ENCODE measurements at places on chromosomes 12 and 14.

GRCh38 chr12:6778574-6779550 is 6.5 kb downstream of the LAG3 start:
- peak; percentile 91 for DNase-seq

- no peak for DNase-seq
Observed at GRCh38 chr14:89650077-89650978, 233.3 kb upstream of the FOXN3 start.

- DNase-seq = no peak
Observed at GRCh38 chr12:131827961-131828534, at the start of gene MMP17. Gene MMP17, plus strand, starts transcription at chr12:131828393. Its CDS starts 102 bp downstream, at chr12:131828495.

GRCh38 chr12:70581208-70581607 is 56.0 kb downstream of the PTPRB start:
- no peak for DNase-seq

- no peak for DNase-seq
Observed at GRCh38 chr14:89551955-89552354, 134.9 kb upstream of the FOXN3 start.

DNA sequence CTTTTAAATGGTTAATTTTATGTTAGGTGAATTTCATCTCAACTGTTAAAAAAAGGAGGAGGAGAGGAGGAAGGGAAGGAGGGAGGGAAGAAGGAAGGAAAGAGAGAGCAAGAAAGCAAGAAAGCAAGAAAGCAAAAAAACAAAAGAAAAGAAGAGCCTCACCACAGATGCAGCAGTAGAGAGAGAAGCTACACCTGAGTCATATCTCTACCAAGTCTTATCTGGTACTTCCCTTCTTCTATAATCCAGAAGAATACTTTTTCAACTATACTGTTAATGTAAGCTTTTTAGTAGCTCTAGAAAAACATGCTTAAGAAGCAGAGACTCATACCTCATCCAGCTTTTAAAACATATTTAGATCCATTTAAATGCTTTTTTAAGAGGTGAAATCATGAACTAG is 5.6 kb upstream of the IL26 start:
- DNase-seq = no peak

GRCh38 chr12:50047693-50048250 is 9.6 kb upstream of the ASIC1 start:
- DNase-seq = no peak

DNA sequence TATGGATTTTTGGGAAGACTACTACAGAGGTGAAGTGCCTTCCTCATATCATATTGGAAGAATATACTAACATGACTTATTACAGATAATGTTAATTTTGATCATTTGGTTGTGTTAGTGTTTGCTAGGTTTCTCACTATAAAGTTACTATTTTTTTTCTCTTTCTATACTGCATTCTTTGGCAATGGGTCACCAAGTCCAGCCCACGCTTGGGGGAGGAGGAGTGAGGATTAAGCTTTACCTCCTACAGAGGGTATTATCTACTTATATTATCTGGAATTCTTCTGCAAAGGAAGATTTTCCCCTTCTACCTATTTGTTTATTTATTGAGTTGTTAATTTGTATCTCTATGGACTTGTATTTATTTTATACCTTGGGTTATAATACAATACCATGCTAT is 31.5 kb downstream of the SCN8A start:
- no peak for DNase-seq

DNA sequence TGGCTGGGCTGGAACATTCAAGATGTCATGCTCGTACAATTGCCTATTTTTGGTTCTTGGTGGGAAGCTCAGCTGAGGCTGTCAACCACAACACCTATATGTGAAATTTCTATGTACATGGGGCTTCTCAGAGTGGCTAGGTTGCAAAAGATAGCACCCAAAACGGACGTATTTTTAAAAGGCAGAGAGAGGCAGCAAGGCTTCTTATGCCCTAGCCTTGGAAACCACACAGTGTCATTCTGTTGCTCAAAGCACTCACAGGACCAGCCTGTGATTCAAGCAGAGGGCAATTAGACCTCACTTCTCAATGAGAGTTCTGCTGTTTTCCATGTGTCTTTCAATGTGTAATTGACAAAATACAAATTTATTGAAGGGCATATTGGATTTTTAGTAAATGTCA is 134.0 kb downstream of the GXYLT1 start:
- no peak for DNase-seq

GRCh38 chr12:52254965-52255751 is 19.3 kb upstream of the KRT86 start:
- no peak for DNase-seq

DNA sequence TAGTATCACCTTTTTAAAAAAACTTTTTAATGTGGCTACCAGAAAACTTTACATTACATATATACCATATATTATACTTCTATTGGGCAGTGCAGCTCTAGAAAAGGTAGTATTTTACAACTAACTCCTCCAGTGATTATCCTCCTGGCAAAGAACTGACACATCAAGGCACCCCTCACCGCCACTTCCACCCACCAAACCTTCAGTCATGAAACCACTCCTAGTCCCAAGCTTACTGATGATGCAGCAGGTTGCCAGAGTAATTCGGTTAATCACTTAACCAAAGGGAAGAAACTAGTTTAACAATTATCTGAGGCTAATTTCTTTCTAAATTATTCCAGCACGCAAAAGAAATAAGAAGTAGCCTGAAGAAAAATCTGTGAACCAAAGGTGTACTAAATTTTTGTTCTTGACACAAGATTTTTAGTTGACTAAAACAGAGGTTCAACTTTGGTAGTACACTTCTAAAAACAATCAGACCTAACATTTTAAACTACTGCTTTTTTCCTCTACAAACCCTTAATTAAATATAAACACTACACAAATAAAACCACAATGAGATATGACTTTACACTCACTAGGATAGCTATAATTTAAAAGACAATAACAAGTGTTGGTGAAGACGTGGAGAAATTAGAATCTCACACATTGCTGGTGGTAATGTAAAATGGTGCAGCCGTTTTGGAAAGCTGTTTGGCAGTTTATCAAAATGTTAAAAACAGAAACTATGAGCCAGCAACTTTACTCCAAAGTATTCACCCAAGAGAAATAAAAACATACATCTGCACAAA is 16.7 kb downstream of the SPPL3 start:
- no peak for DNase-seq

DNA sequence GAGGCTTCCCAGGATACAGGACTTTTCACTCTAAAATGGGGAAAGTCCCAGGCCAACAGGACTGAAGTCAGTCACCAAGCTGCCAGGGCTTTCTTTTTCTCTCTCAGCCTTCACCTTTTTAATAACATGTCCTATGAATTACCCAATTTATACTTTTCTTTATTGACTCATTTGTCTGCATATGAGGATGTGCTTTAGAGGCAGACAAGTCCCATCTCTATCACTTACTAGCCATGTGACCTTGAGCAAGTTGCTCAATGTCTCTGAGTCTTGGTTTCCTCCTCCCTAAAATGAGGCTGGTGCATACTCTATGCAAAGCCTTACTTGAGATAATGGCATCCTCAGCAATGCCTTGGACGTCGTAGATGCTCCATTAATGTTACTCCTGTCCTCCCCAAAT is 98.1 kb upstream of the TMPO start:
- DNase-seq = no peak

DNA sequence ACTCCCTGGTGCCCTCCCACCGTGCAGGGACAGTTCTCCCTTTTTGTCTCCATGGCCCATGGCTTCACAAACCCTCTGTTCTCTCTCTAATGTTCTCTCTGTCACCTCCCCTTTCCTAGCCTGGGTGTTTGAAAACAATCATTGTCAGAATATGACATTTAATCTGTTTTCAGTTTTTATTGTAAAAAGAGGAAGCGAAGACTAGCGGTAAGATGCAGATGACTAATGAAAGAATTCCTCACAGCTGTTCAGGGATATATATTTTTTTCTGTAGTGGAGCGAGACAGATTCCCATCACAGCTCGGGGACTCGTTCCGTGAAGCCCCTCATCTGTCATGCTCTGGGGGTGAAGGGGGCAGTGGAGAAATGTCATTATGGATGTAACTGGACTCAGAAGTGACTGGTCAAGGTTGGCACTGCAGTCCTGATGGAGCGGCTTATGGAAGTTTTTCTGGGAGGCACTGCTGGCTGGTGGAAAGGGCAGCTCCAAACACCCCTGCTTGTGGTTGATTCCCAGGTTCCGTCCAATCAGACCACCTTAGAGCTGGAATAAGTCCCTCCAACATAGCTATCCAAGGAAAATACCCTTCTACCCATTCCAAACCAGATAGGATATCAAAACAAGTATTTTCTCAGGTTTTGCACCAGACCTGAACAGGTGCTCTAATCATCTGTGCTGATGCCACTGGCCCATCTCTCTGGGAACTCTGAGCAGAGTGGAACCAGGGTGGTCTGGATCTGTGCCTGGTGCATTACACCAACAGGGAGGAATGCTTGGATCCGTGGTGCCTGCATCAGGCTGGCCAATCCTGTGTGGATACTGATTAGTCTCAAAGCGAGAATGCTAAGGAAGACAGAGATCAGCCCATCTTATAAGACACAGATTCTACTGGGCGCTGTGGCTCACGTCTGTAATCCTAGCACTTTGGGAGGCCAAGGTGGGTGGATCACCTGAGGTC is 84.7 kb downstream of the GPATCH2L start:
- no peak for DNase-seq

GRCh38 chr12:122318607-122319605 is 52.6 kb upstream of the VPS33A start:
- DNase-seq = no peak

DNA sequence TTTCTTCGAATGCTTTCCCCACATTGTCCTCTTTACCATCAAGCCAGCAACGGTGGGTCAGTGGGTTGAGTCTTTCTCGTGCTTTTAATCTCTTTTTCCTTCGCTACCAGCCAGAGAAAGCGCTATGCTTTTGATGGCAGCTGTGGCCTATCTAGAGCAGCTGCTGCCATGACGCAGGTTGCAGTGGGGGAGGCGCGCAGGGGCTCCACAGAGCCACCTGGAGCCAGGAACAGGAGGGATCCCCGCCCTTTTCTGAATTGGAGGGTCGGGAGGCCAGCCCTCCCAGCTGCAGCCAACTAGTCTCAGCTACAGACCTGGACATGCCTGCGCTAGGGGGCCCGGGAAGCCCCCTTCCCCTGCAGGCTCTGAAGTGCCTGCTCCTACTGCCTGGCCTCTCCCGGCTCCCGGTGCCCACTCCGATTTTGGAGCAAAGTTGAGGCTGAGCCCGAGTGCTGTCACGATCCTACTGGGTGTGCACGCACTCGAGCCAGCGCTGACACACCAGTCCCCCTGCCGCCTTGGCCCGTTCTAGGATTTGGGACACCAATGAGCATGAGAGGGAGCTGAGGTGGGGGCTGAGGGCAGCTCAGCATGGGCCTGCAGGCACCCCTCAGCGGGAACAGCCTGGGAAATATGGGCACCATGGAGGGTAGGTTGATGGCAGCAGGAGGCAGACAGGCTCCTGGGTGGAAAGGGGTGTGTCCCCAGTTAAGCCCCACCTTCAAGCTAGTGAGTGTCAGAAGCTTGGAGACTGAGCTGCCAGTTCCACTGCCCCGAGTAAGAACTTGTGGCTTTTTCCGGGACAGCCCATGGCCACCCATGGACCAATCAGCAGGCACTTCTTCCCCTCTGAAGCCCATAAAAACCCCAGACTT is 784.2 kb downstream of the SLC6A15 start:
- DNase-seq = no peak

DNA sequence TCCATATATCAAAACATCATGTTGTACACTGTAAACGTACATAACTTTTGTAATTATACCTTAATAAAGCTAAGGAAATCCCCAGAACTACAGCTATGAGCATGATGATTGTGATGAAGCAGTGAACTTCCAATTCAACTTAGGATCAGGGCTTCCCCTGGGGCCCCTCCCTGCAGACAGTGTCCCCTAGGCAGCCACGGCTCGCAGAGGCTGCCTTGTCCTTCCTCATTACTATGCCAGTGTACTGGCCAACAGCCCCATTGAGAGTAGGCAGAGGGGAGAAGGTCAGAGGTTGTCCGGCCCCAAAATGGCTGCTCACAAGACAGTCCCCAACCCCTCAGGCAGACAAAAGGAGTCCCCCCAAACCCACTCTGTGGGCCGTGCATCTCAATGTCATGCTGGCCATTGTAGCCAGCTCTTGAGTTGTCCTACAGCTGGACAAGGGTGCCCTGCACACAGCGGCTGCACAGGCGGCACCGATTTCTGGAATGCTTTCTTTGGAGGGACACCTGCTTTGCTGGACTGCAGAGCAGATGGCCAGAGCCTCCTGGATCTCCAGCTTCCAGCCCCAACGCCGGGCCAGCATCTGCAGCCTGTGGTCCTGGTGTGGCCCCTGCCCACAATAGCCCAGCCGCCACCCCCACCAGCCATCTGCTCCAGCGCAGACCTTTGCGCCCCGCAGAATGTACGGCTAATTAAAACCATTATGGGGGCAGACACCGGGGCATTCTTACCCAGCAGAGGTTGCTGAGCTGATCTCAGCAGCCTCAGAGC is 46.1 kb downstream of the NIN start:
- DNase-seq = no peak

- DNase-seq = no peak
Observed at GRCh38 chr12:111842556-111843396, 748 bp downstream of the MAPKAPK5 start.

DNA sequence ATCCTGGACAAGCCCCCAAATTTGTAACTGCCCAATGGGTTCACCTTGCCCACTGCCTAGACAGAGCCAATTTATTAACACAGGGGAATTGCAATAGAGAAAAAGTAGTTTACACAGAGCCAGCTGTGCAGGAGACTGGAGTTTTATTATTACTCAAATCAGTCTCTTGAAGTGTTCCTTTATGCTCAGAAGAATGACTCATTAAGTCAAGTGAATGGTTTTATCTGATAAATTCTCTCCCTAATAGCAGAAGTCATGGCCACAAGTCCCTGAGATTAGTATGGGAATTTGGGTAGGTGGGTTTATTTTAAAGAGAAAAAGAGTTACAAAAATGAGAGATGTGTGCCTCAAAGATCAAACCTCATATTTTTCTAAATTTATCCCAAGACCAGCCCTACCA is 122.8 kb upstream of the NUDT4 start:
- DNase-seq = no peak

DNA sequence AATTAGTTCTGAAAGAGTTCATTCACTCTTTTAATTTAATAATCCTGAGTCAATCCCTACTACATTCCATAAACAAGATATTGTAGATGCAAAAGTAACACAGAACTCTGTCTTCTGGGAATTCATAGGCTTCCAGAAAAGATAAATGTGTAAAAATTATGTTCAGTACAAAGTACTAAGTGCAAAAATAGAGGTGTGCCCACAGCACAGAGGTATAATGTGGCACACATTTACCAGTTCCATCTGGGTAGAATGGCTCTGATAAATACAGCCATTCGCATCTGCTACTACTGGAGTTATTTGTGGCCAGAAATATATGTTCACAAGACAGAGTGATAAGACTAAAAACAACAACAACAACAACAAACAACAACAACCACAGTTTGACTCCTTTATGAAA is 111.6 kb upstream of the PTPRB start:
- no peak for DNase-seq

- no peak for DNase-seq
Observed at GRCh38 chr14:61417883-61418455, 96.6 kb downstream of the PRKCH start.

- DNase-seq = peak; percentile 10
Observed at GRCh38 chr12:45388545-45388944, 172.7 kb downstream of the ANO6 start.

GRCh38 chr12:95202691-95203486 is 14.4 kb downstream of the FGD6 start:
- DNase-seq = peak; percentile 11

All from right kidney (tissue), 9 donors.